Dorsolateral prefrontal cortex (tissue), 122 donors: ENCODE measurements at places on chromosomes 3 and 15.

DNA sequence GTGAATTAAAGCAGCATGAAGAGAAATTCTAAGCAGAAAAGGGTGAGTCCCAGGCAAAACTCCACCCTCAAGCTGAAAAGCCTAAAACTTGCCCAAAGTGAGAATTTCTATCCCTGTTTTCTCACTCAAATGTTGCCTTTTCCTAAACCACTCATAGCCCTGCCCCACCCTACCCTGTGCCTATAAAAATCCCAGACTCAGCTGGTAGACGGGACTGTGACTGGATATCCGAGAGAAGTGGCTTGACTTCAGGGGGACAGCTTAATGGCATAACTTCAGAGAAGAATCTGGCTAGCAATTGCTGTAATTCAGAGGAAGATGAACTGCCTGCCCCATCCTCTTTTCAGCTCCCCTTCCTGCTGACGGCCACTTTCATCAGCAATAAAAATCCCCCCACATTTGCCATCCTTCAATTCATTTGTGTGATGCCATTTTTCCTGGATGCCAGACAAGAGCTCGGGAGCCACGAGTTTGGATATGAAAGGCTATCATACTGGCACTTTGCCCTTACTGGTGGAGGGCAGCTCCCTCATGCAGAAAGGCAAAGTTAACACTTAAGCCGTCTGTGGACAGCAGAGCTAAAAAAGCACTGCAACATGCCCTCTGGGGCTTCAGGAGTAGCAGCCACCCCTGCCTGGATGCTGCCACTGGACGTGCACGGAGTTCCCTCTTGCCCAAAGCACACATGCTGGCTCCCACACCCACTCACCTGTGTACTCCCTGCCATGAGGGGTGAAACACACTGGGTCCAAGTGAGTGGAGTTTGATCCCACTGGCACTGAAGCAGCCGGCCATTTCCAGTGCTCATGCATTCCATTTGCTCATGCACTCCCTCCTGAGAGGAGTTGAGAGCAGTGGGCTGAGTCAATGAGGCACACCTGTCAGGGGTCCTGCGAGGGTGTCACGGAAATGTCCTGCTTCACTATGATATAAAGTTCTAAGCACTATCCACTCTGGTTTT is 670.6 kb downstream of the PLOD2 start:
- DNase-seq, result no peak

GRCh38 chr3:52872245-52872644 is 25.1 kb downstream of the STIMATE start:
- DNase-seq, result no peak

DNA sequence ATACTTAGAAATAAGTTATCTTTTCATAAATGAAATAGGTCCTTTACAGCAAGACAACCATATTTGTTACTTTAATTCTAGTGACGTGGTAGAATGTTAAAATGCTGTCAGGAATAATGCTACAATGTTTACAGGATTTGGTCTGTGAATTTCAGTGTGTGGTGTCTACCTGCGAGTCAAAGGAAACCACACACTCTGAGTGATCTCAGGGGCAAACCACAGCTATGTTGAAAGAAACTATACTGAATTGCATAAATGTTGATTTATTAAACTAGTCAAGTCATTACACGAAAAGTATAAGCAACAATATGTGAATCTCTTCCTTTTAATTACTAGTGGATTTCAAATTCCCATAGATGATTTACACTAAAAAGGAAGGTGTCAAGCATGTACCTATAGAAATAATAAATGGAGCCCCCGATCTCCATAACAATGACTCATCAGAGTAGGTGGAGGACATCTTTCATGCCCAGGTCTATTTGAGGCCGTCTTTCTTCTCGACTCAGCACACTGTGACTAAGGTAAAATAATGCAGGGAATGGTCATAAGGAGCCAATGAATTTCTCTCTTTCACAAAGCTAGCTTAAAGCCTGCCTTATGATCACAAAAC is 463.0 kb downstream of the ERC2 start:
- no peak for DNase-seq

GRCh38 chr3:144106970-144107369 is 135.3 kb downstream of the DIPK2A start:
- no peak for DNase-seq

DNA sequence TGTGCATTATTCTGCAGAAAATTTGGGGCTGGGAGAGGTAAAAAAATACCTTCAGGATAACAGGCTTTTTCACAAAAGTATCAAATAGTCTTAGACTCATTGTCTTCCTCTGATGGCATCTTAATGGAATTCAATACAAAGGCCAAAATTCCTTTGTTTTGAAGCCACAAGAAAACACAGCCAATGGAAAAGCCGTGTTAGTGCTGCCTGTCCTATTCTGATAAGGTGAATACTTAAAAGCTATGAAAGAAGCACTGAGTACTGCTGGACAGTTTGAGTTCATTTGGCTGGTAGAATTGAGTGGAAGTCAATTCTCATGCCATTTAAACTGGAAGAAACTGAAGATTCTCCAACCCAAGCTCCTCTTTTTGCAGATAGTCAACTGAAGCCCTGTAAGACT is 395.3 kb upstream of the TPRG1 start:
- no peak for DNase-seq

DNA sequence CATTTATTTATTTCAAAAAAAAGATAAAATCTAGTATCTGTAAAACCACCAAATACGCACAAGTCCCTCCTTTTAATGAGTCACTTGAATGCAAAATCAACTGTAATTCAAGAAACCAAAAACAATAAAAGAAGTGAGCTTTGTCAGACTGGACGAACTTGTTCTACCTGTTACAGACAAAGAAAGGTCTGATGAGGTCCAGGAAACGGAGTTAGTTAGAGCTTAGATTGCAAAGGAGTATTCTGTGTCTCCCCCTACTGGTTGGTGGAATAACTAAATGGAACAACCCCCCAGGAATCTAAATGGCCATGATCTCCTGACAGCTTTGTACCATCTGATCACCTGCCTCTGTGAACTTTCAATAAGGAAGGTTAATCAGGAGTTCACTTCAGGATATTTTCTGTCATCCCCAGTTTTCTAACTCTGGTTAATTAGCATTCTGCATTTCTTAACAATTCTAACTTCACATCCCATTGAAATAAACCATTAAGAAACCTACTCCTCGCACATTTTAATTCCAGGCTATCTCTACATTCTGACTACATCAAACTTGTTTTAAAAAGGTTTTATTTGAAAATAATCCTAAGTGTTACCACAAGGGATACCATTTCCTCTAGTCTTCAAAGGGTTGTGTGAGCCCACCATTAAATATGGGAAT is 333.0 kb upstream of the SATB1 start:
- no peak for DNase-seq

- DNase-seq, result no peak
These were observed 209.0 kb downstream of the CACNA2D3 start for GRCh38 chr3:54331341-54331740.
